ENCODE measurements at places on chromosomes 4 and X. TPM values are rescaled to one million over a fixed set of nuclear protein-coding genes. Genes with fewer than 3 reads are reported as not detected.

Gene PRRG3
- not detected for total RNA-seq

Gene PAK3
- not detected for total RNA-seq

Gene GPR34
- 0.11 TPM for total RNA-seq

Gene XG
- total RNA-seq, result not detected

Gene CENPVL1
- total RNA-seq, result not detected

Gene EPHA5
- total RNA-seq, result 0.62 TPM

Gene CAMK2D
- total RNA-seq, result 17.7 TPM

Gene F8A2
- not detected for total RNA-seq

Gene PCDH7
- total RNA-seq, result 0.11 TPM

Gene MAGEA2B
- total RNA-seq, result not detected

Gene DMRTC1
- total RNA-seq, result not detected

Gene NAA11
- total RNA-seq, result not detected

Gene BEND4
- total RNA-seq, result not detected

Gene PDZD4
- 3.2 TPM for total RNA-seq

Gene PRSS12
- 0.41 TPM for total RNA-seq

Gene WDR17
- total RNA-seq, result 1.8 TPM

Gene MGARP
- 0.85 TPM for total RNA-seq

Gene TFDP3
- not detected for total RNA-seq

Gene CFAP299
- total RNA-seq, result not detected

Gene SPANXD
- not detected for total RNA-seq

Gene ERAS
- total RNA-seq, result not detected

Gene PABPC1L2A
- not detected for total RNA-seq

Gene KLB
- 0.15 TPM for total RNA-seq

Gene XKRX
- 0.26 TPM for total RNA-seq

Gene DAPP1
- not detected for total RNA-seq

Gene SPANXA1
- total RNA-seq, result not detected

Gene EVC2
- total RNA-seq, result 2.5 TPM

Gene HPSE
- 0.92 TPM for total RNA-seq

Gene CXCR3
- total RNA-seq, result not detected

Gene TLR7
- total RNA-seq, result 0.04 TPM

Measured in A549 treated with DMSO at 1 μM for 4 hours (cell line).